Right atrium auricular region (tissue), 2 donors: ENCODE measurements at places on chromosomes 3 and 15.
A peak's percentile ranks its signal among the peaks of the same experiment; 100 is the strongest.

GRCh38 chr3:13513913-13514517 is 33.9 kb downstream of the HDAC11 start:
- no peak for DNase-seq

DNA sequence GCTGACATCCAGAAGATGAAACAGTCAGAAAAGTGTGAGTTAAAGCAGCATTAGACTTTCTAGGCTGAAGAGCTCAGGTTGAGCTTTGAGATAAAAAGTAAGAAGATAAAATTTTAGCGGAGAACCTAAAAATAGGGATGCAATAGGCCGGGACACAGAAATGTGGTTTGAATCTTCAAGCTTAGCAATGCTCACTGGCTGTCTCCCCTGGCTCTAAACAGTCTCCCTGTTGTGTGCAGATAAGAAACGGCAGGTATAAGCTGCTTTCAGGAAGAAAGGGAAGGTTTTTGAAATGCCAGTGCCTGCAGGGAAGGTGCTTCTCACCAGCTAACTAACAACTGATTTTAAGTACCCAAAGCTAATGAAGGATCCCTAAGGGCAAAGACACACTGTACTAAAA is 718.7 kb upstream of the SGO1 start:
- no peak for DNase-seq

DNA sequence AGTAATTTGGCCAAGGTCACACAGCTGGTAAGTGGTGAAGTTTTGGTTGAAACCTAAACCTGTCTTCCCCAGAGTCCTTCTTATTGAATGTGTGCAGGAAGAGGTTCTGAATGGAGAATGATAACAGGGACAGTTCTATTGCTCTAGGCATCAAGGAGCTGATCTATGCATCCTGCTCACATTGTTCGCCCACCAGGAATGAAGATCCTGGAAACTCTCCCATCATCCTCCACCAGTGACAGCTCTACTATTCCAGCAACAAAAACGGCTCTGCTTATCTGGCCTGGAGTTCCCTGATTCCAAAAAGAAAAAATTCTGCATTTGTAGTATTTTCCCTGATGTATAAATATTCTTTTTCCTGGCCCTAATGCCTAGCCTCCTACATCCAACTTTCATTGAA is 16.4 kb upstream of the TNFAIP8L3 start:
- DNase-seq: no peak

DNA sequence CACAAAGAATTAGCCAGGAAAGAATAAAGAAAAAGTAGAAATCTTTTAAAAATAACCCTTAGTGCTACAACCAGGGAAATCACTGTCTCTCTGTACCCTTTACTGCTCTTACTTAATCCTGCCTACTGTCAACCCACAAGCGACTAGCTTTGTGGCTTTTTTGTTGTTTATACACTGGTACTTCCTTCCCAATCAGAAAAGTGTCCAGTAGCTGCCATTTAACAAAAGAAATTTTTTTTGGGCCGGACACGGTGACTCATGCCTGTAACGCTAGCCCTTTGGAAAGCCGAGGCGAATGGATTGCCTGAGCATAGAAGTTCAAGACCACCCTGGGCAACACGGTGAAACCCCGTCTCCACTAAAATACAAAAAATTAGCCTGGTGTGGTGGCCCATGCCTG is 13.8 kb upstream of the FAM219B start:
- no peak for DNase-seq

- no peak for DNase-seq
Observed at GRCh38 chr3:127089486-127090145, 103.3 kb upstream of the PRR23E start.

DNA sequence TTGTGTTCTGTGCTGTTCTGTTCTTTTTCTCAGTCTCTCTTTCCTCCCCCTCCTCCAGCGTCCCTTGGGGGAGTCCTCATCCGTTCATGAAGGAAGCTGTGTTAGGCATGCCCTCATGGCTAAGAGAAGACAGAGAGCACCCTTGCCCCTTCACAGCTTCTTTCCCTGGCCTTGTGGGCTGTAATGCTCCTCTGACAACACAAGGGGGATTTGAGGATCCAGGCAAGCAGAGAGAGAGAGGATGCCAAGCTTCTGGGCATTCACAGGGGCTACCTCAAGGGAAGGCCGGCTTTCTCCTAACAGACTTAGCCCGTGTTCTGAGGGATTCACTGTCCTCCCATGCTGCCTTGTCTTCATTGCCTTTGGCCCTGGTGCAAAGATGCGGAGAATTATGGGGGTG is 389.5 kb downstream of the LRTM1 start:
- no peak for DNase-seq

- no peak for DNase-seq
Observed at GRCh38 chr15:92158426-92158825, 235.3 kb upstream of the ST8SIA2 start.

- no peak for DNase-seq
Observed at GRCh38 chr3:178479446-178479845, 56.8 kb upstream of the KCNMB2 start.

DNA sequence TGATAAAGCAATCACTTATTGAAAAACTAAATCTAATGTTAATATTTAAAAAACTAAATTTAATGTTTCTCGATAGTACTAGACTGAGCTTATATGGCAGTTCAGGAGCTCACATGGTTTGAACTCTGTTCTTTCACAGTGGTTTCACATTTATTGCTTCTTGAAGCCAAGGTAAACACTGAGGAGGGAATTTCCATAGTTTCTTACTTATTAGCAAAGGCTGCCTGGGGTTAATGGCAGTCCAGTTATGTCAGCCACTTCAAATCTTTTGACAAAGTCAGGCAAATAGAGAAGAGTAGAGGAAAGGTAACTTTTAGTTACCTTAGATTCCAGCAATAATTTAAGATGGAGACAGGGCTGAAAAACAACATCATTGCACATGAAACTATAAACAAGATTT is 831.5 kb downstream of the ROBO2 start:
- no peak for DNase-seq

DNA sequence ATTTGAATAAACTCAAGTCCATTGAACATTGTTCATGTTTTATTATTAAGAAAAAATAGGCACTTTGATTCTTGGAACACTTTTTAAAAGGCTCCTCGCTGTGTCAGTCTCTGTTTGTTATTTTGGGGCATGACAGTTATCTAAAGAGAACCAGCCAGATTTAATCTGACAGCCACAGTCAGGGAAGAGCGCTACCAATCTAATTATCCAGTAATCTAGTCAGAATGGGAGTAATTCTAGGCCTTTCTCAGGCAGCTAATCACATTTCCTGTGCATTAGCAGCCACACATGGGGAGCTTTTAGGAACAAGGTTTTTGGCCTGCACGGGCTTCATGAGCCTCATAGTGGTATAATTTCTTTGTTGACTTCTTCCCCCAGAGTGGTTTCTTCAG is 362.2 kb downstream of the RBMS3 start:
- DNase-seq: no peak

- DNase-seq: no peak
Observed at GRCh38 chr15:74200871-74201419, 1.6 kb downstream of the STRA6 start.

DNA sequence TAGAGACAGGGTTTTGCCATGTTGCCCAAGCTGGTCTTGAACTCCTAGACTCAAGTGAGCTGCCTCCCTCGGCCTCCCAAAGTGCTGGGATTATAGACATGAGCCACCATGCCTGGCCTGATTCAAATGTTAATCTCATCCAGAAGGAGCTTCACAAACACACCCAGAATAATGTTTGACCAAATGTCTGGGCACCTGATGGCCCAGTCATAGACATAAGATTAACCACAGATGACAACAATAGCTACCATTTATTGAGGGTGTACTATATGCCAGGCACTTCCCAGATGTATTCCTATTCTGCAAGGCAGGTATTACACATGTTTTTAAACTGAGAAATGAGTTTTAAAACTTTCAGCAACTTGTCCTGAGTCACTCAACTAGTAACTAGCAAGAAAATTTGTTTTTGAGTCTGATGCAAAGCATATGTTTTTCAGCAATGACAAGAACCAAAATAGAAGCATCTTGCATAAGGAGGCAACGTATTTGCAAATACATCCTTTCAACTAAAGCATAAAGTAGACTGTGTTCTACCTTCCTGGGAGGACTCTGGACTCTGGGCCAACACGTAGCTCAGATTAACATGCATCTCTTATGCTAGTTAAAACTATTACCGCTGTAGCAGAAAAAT is 8.1 kb upstream of the SPG21 start:
- no peak for DNase-seq

GRCh38 chr3:12148183-12148940 is 10.3 kb downstream of the TIMP4 start:
- DNase-seq: peak; percentile 85

DNA sequence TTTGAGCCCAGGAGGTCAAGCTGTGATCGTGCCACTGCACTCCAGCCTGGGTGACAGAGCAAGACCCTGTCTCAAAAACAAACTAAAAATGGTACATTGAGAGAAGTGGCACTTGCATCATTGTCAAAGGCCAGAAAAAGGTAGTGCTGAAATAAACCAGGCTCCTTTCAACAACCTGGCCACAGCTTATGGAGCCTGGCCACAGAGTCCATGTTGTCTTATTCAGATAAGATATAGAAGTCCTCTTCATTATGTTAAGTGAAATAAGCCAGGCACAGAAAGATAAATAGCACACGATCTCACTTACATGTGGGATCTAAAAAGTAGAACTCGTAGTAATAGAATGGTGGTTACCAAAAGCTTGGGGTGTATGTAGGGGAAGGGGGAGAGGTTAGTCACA is 34.8 kb downstream of the EMC4 start:
- no peak for DNase-seq

DNA sequence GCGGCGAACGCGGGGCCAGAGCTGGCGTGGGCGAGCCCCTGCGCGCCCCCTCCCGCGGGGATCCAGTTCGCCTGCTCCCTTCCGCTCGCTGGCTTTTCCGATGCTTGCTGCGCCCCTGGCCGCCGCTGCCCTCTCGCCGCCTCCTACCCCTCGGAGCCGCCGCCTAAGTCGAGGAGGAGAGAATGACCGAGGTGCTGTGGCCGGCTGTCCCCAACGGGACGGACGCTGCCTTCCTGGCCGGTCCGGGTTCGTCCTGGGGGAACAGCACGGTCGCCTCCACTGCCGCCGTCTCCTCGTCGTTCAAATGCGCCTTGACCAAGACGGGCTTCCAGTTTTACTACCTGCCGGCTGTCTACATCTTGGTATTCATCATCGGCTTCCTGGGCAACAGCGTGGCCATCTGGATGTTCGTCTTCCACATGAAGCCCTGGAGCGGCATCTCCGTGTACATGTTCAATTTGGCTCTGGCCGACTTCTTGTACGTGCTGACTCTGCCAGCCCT is 721 bp downstream of the P2RY1 start:
- no peak for DNase-seq

DNA sequence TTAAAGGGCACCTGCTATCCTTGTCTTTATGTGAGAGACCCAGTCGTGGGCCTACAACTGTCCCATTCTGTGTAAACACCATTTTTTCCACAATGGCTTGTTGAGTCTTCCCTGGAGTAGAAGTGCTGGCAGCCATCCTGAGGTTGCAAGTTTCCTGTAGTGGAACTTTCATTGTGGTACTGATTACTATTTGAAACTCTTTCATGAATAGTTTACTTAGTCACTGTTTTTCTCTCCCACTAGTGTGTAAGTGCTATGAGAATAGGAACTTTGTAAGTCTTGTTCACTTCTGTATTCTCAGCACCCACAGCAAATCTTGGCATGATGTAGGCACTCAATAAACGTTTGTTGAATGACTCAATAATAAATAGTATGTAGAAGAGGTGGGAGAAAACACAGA is 48.6 kb downstream of the RARB start:
- DNase-seq: no peak

- DNase-seq: no peak
Observed at GRCh38 chr3:41592753-41593510, 369.0 kb downstream of the ULK4 start.

DNA sequence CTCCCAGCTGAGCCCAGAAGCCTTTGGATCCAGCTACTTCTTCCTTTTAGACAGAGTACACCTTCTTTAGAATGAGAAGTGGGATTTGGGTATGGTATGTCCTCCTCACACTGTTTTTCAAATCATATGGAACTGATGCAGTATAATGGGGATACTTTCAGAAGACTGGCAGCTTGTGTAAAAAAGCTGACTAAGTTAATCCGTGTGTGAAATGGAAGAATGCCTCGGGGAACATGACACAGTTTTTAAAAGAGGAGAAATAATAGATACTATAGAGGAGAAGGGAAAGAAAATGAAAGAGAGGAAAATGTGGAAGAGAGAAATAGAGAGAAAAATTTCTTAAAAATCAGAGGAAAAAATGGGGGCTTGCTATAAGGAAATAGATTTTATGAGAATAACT is 47.7 kb downstream of the TUSC7 start:
- no peak for DNase-seq

GRCh38 chr3:108430540-108430939 is 79.9 kb downstream of the MYH15 start:
- no peak for DNase-seq

DNA sequence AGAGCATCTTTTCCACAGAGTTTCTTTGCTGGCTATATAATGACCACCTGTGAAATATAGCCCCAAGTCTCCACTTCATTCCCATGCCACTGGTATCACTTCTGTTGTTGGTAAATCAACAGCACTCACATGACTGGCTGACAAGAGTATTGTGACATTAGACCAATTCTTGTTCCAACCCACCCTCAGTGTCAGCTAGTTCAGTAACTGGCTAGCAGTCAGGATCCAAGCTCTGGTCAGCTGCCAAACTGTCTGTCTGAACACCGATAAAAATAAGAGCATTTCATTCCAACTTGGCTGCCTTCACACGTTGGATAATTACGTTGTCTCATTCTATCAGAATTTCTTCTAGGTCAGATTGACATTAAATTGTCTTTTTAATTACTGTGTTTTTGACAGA is 166.5 kb downstream of the USP13 start:
- DNase-seq: no peak

DNA sequence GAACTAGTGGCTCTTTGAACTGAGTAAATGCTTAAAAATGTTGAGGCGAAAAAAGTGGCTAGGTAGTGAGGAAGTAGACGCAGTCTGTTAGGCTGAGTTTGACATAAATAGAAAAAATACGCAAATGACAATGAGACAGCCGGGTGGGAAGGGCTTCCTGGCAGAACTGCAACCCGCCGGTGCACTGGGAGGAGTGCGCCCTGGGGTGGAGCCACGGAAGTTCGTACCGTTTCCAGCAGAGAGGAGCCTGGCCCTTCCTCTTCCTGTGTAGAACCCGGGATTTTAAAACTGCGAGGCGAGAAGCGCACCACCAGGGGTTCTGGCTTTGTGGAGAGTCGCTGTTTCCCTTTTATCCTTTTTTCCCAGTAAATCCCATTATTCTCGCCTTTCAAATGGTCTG is 602.6 kb downstream of the PYDC2 start:
- DNase-seq: no peak

DNA sequence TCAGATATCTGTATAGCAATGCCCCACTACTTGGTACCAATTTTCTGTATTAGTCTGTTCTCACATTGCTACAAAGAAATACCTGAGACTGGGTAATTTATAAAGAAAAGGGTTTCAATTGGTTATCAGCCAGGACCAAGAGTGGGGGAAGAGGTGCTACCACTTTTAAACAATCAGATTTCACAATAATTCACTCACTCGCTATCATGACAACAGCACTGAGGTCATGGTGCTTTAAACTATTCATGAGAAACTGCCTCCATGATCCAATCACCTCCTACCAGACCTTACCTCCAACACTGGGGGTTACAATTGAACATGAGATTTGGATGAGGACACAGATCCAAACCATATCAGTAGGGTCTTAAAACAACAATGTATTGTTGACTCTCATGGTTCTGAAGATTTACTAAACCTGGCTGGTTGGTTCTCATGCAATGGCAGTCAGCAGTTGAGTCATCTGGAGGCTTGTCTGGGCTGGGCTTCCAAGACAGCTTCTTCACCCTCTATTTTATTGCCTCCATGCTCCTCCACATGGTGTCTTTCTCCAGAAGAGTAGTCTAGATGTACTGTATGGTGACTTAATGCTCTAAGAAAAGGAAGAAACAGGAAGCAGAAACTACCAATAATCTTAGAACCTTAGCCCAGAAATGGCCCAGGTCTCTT is 21.2 kb upstream of the TM4SF4 start:
- no peak for DNase-seq
